ENCODE measurements at places on chromosomes 13 and 19.

DNA sequence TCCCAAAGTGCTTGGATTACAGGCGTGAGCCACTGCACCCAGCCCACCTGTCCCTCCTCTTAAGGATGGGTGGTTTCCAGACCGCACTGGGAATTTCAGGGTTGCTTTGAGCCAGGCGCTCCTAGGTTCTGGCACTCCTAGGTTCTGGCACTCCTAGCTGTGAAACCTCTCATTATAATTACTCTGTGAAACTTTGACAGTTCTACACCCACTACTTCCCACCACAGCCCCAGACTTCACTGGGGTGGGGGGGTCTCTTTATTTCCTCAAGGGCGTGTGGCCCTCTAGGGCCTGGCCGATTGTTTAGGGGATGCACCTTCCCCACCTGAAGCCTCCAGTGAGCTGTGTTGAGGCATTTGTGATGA is 2.3 kb upstream of the ADAMTS10 start:
- DNase-seq = no peak

- DNase-seq = no peak
Measured at GRCh38 chr19:17488593-17489391, 18.5 kb downstream of the SLC27A1 start.

- DNase-seq = no peak
Measured at GRCh38 chr19:18972301-18972811, 31.3 kb upstream of the HOMER3 start.

- no peak for DNase-seq
Measured at GRCh38 chr13:91126806-91127205, 220.7 kb upstream of the MIR17HG start.

GRCh38 chr19:53521373-53522202 is 16.4 kb upstream of the ZNF331 start:
- DNase-seq = no peak

DNA sequence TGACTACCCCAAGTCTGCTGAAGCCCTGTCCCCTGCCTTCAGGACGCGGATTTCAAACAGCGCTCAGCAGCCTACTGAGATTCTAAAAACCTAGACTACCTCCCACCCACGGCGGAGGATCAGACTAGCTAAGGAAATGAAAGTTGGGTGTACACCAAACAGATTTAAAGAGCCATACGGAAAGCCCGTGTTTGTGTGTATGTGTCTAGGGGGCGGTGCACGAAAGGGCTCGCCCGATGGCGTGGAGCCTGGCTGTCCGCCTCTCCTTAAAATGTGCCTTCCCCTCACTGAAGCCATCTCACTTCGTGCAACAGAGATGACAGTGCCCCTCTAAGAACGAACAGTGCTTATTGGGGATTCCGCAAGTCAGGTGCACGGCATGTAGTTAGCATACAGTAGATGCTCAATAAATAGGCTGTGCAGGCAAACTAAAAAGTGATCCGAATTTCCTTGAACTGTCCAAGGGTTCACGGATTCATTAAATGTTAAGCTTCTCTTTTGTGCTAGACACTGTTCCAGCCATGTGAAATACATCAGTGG is 639 bp downstream of the LENG1 start:
- no peak for DNase-seq

- no peak for DNase-seq
Measured at GRCh38 chr19:46021531-46022041, 1.3 kb downstream of the PGLYRP1 start.

- no peak for DNase-seq
Measured at GRCh38 chr19:29667901-29668341, 2.7 kb downstream of the PLEKHF1 start.

DNA sequence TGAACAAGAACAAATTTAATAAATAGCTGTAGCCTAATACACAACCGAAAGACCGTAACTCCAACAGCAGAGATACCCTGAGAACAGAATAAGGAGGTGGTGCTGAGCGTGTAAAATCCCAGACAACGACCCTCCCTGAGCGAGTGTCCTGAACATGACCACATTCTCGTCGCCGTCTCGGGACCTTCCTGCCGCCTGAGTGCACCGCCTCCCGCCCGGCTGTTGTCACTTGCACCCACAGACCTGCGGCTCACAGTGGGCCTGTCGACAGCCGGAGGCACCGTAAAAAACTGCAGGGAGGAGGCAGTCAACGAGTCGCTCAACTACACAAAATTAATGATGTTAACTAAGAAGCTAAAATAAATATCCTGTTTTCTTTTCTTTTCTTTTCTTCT is 35.8 kb upstream of the GRTP1 start:
- no peak for DNase-seq

DNA sequence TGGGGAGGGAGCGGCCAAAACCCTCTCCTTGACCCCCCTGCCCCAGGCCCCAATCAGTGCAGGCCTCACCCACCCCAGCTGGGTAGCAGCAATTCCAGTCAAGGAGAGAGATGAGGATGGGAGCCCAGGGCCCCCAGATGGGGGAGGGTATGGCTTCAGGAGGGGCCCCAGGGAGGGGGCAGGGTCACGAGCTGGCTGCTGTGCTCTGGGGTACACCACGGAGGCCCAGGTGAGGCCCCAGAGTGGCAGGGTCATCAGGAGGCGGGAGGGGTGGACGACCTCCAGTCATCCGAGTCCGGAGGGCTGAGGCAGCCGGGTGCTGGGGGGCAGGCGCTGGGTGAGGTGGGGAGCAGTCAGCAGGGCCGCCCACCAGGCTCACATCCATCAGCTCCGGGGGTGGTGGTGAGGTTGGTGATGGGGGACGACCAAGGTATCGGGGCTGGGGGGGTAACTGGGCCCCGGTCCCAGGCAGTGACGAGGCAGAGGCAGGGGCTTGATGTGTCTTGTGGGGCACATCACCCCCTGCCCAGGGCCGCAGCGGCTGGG is 8.4 kb downstream of the DYRK1B start:
- no peak for DNase-seq

- no peak for DNase-seq
Measured at GRCh38 chr13:48976576-48977285, 1.0 kb downstream of the FNDC3A start.

DNA sequence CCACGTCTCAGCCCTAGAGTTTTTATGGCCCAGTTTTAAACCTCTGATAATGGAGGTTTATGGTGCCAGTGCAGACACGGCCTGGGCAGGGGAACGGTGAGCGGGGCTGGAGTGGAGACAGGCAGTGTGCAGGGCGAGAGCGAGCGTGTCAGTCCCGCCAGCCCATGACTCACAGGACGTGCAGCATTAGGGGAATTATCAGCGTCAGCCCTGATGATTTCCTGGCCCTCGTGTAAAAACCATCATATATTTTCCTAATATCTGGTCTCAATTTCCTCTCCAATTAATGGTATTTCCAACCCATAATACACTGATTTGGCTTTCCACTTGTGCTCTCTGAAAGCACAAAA is 104.6 kb upstream of the VSTM2B start:
- no peak for DNase-seq

DNA sequence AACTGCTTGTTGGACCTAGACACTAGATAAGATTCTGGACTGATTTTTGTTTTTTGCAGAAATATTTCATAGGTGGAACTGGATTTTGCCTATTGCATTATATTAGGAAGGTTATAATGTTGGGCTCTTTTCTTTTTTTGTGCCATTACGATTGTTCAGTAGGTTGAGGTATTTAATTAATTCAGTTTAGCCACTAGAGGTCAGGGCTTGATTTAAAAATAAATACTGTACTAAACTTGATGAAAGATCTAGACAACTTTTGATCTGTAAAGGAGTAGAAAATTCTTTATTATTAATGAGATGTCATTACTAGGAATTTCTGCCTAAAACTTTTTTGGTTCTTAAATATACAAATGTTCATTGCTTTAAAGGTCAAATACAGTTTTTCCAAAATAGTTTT is 15.2 kb upstream of the SUPT20H start:
- no peak for DNase-seq

GRCh38 chr19:44957526-44957925 is 2.3 kb downstream of the CLPTM1 start:
- no peak for DNase-seq

DNA sequence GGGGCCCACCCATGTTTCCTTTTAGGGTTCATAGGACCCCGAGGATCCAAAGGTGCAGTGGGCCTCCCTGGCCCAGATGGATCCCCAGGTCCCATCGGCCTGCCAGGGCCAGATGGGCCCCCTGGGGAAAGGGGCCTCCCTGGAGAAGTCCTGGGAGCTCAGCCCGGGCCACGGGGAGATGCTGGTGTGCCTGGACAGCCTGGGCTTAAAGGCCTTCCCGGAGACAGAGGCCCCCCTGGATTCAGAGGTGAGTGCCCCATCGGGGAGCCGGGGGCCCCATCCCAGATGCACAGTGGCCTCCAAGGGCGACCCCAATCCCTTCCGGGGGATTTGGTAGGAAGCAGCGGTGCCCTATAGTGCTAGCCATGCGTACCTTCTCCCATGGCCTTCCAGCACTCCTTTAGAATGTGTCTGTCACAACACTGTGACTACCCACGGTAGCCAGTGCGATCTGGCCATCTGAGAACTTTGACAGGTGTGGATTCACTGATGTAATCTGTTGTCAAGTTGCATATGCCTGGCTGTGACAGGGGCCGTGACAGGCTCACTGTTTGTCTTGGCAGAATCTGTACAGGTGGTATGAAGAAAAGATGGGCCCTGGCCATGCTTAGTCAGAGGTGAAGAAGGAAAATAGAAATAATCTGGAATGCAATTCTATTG is 88.5 kb downstream of the RAB20 start:
- no peak for DNase-seq

GRCh38 chr13:20035130-20035529 is 76.6 kb downstream of the ZMYM2 start:
- DNase-seq = no peak

- no peak for DNase-seq
Measured at GRCh38 chr19:58538257-58539168, 5.4 kb upstream of the TRIM28 start.

DNA sequence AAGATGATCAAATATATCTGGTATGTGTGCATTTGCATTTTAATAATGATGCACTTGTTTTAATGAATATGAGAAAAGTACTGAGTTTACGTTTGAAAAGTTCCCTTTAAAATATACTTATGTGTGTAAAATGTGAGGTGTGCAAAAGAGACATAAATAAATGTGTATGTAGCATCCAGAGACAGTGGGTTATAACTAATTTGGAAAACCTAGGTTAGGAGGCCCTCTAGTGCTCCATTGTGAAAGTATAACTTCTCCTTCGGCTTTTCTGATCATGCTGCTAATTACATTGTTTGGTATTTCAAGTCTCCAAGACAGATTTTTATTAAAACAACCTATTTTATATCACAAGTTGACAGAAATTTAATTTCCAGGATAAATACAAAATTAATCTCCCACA is 30.1 kb downstream of the SCEL start:
- peak; percentile 5 for DNase-seq

GRCh38 chr19:31438401-31439269 is 89.4 kb upstream of the TSHZ3 start:
- DNase-seq = no peak

DNA sequence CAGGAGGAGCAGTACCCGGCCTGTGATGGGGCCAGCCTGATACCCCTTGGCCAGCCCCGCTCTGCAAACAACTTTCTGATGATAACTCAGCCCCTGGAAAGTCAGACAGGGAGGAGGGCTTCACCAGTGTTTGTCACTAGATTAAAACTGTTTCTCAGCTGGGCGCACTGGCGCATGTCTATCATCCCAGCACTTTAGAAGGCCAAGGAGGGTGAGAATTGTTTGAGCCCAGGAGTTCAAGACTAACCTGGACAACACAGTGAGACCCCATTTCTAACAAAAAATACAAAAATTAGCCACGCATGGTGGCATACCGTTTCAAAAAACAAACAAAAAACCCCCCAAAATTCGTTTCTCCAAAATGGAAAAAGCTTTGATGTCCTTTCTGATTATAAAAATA is 5.5 kb upstream of the CERS1 start:
- DNase-seq = no peak

- DNase-seq = no peak
Measured at GRCh38 chr13:55517312-55517711, 1623.4 kb upstream of the PRR20A start.

DNA sequence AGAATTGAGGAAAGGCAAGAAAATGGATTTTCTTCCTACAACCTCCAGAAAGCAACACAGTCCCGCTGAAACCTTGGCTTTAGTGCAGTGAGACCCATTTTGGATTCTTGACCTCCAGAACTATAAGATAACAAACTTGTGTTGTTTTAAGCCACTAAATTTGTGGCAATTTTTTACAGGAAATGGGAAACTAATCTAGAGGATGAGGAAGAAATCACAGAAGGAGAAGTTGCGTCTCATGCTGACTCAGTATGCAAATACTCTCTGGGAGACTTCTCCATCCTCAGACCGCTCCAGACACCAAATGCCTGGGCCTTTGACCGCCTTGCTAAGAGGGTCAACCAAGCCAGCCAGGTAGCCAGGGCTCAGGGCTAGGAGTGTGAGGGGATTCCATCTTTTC is 13.1 kb upstream of the CEACAM16 start:
- DNase-seq = no peak

- DNase-seq = no peak
Measured at GRCh38 chr19:12745166-12745897, 6.3 kb upstream of the BEST2 start.

GRCh38 chr19:2726160-2726855 is 5.1 kb upstream of the DIRAS1 start:
- no peak for DNase-seq

- no peak for DNase-seq
Measured at GRCh38 chr13:59979589-59979988, 184.1 kb downstream of the DIAPH3 start.

- DNase-seq = no peak
Measured at GRCh38 chr19:34731964-34732363, 2.1 kb upstream of the ZNF181 start.

DNA sequence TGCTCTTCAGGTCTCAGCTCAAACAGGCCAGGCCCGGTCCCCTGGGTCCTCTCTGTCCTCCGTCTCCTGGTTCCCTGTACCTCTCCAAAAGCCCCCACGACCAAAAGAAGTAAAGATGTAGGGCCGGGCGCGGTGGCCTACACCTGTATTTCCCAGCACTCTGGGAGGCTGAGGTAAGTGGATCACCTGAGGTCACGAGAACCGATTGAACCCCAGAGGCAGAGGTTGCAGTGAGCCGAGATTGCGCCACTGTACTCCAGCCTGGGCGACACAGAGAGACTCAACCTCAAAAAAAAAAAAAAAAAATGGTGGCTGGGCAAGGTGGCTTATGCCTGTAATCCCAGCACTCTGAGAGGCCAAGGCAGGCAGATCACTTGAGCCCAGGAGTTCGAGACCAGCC is 22.0 kb upstream of the BCL3 start:
- no peak for DNase-seq

- no peak for DNase-seq
Measured at GRCh38 chr19:48053856-48054255, 10.0 kb upstream of the CABP5 start.

- DNase-seq = no peak
Measured at GRCh38 chr13:78689011-78689410, 30.1 kb upstream of the OBI1 start.

GRCh38 chr13:73702419-73703071 is 431.7 kb downstream of the KLF12 start:
- DNase-seq = no peak

GRCh38 chr19:35518313-35518712 is 4.9 kb upstream of the DMKN start:
- DNase-seq = peak; percentile 88

- no peak for DNase-seq
Measured at GRCh38 chr19:16134510-16134909, 9.0 kb upstream of the HSH2D start.
